ENCODE measurements at places on chromosomes 7 and 10. TPM values are rescaled to one million over a fixed set of nuclear protein-coding genes. Genes with fewer than 3 reads are reported as not detected.

The TWIST1 gene
- not detected for total RNA-seq

The TMEM236 gene
- total RNA-seq = under 0.01 TPM

The ZWINT gene
- 0.94 TPM for total RNA-seq

The CCDC136 gene
- total RNA-seq = 1.3 TPM

The ELFN1 gene
- under 0.01 TPM for total RNA-seq

The PDZD7 gene
- 0.21 TPM for total RNA-seq

The HKDC1 gene
- total RNA-seq = 1.0 TPM

The H2BK1 gene
- not detected for total RNA-seq

The PNLIPRP3 gene
- not detected for total RNA-seq

The PRF1 gene
- 60.4 TPM for total RNA-seq

The LIPK gene
- not detected for total RNA-seq

The CNPY1 gene
- total RNA-seq = not detected

Measured in mononuclear cell (primary cell).